Memory B cell (primary cell): ENCODE measurements at places on chromosomes 2 and 18.

DNA sequence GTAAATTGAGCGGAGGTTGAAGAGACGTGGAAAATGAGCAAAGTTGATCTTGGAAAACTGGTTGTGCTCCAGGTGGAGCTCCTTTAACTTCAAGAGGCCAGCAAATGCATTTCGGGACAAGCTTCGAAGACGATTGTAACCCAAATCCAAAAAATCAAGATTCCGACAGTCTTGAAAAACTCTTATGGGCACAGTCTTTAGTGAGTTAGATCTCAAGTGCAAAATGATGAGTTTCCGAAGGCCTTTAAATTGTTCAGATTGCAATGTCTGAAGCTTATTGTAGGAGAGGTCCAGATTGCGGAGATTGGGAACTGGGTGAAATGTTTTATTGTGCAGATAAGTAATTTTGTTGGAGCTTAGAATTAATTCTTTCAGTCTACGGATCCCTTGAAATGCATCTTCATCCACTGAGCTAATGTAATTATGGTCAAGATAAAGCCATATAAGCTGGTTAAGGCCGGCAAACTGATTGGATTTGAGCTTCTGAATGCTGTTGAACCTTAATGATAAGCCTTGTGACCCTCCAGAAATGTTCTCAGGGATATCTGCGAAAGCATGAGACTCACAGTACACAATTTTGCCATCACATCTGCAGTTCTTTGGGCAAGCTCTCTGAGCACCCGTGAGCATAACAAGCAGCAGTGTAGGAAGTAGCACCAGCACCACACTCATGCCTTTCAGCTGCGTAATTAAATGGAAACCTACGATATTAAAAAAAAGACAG lies 2.9 kb downstream of the LRRTM4 start:
- no peak for DNase-seq

DNA sequence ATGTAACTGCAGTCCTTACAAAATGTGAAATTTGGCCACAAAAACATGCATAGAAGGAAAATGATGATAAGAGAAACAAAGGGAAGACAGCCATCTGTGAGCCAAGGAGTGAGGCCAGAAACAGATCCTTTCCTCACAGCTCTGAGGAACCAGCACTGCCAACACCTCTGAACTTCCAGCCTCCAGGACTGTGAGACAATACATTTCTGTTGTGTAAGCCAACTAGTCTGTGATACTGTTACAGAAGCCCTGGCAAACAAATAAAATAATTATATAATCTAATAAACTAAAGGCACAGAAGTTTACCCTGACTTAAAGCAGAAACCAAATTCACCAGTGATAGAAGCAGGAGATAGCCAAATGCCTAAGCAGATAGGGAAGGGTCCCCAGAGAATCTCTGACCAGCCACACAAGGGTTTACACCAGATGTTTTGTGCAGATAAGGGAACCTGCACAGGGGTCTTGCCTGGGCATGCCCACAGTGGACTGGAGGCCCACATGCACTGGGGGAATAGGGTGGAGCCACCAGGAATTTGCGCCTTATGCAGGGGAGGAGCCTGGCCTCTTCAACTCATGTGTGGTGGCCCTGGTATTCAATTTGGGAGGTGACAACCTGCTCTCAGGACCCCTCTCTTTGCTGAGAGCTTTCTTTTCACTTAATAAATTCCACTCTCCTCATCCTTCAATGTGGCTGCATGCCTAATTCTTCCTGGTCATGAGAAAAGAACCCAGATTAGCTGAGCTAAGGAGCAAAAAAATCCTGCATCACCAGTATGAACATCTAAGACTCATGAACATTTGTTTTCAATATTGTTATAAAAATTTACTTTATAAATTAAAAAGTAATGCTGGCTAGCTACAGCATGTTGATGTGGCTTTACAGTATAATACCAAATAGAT lies 3.8 kb upstream of the GCC2 start:
- DNase-seq: no peak

DNA sequence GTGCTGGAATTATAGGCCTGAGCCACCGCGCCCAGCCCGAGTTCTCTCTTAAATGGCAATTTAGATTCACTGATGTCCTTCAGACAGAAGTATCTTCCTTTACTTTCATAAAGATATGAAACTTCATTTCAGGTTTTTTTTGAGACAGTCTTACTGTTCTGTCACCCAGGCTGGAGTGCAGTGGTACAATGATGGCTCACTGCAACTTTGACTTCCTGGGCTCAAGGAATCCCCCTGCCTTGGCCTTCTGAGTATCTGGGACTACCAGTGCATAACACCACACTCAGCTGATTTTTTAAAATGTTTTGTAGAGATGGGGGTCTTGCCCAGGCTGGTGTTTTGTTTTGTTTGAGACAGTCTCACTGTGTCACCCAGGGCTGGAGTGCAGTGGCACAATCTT lies 13.2 kb downstream of the ITGB1BP1 start:
- DNase-seq: peak; percentile 15

DNA sequence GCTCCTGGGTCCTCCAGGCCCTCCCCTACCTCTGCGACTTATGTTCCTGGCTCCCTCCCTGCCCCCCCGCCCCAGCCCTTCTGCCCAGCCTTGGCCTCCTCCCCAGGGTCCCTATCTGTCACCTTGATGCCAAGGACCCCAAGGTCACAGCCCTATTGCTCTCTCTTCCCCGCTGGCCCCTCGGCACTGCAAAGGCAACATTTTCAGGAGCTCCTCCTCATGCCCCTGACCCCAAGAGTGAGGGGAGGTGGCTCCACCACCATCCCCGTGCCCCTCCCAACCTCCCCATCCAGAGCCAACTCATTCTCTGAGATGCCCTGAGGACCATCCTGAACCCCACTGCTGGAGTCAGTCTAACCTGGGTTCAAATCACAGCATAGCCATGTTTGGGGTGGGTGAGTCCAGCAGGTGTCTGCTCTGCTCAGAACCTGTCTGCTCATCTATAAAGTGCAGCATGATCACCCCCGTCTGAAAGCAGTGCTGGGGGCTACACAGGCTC lies 11.7 kb downstream of the LIMS2 start:
- DNase-seq: no peak

DNA sequence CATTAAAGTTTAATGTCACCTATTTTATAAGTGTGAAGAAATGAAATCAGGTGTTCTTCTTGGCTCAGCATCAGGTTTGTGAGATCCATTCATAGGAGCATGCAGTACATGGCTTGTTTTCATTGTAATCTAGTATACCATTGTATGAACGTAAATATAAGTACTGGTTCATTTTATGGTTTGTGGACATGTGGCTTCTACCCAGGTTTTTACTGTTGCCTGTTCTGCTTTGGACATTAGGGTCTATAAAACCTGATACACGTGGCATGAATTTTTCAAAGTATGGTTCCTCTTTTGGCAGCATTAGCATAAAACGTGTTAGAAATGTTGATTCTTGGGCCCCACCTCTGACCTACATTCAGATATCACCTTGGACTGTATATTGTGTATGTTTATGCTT lies 175.5 kb downstream of the PRPF40A start:
- DNase-seq: no peak

DNA sequence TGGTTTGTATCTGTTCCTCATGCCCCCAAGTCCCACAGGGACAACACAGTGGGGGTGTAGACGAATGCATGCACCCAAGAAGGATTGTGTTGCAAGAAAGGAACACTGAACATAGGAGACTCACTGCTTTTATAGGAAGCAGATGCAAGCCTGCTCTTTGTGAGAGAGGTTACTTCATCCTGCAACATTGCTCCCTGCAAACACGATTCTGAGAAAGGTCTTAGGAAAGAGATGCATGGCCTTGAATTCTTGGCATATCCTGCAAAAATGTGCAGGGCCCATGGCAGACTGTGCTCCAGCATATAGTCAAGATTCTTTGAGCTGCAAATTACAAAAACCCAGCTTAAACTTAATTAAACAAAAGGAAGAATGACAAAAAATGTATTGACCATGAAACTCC lies 312.2 kb upstream of the MGAT5 start:
- no peak for DNase-seq

- DNase-seq: no peak
Measured at GRCh38 chr2:18346344-18346743, 214.1 kb downstream of the RDH14 start.

GRCh38 chr18:25830787-25831186 lies 259.6 kb downstream of the SS18 start:
- DNase-seq: no peak

DNA sequence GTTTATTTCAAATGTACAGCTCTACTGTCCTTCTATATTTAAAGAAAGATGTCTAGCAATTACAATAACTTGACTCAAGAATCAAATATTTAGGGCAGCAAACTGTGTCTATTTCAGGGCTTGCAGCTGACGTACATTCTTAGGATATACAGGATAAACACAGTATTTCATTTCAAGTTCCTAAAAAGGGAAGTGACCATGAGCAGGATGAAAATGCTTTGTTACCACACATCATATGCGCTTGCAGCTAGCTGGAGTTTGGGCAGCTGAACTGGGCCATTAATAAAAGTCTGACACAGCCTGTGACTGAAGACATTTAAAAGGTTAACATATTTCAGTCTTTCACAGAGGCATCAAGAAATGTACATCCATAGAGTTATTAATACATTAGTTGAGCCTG lies 264.6 kb upstream of the TRIB2 start:
- no peak for DNase-seq

GRCh38 chr2:30681022-30681421 lies 126.2 kb downstream of the CAPN13 start:
- no peak for DNase-seq

DNA sequence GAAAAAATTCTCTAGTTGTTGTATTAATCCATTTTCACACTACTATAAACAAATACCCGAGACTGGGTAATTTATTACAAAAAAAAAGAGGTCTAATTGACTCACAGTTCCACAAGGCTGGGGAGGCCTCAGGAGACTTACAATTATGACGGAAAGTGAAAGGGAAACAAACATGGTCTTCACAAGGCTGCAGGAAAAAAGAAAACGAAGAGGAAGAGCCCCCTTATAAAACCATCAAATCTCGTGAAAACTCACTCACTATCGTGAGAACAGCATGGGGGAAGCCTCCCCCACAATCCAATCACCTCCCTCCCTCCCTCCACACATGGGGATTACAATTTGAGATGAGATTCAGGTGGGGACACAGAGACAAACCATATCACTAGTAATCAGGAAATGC lies 61.7 kb upstream of the SPTBN1 start:
- peak; percentile 3 for DNase-seq

DNA sequence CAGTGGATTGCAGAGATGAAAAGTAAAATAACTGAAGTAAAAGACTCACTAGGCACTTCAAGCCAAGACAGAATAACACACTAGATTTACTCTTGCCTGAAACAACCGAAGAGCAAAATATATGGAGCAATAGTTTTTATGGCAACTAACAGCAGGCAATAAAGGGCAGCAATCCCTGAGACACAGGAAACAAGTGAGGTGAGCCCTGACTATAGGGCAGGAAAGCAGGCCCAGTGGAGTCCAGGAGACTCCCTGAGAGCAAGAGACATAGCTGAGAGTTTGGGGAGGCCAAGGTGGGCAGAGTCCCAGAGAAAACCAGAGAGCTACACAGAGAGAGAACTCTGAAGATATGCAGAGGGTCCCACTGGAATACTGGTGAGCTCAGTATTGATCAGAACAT lies 18.8 kb downstream of the FARSB start:
- DNase-seq: no peak
